ENCODE measurements at places on chromosomes 11 and 22.

- no peak for DNase-seq
Observed at GRCh38 chr11:127862406-127862805, 725.0 kb downstream of the ETS1 start.

DNA sequence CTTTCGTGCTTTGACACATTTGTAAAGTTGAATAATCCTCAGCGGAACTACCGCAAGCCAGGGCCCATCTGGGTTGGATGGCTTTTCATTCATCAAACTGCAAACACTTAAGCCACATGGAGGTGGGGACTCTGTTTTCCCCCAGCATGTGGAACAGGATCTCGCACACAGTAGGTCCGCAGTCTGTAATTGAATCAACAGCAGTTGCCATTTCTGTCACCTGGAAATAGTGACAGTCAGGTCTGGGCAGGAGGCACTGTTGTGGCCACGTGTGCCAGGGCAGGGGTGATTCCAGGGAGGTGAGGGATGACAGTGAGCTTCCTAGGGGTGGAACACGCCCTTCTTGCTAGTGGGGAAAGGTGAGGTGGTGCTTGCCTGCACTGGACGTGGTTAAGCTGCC is 50.7 kb upstream of the ANO1 start:
- DNase-seq = no peak

GRCh38 chr22:27435844-27436576 is 365.5 kb downstream of the MN1 start:
- DNase-seq = no peak

DNA sequence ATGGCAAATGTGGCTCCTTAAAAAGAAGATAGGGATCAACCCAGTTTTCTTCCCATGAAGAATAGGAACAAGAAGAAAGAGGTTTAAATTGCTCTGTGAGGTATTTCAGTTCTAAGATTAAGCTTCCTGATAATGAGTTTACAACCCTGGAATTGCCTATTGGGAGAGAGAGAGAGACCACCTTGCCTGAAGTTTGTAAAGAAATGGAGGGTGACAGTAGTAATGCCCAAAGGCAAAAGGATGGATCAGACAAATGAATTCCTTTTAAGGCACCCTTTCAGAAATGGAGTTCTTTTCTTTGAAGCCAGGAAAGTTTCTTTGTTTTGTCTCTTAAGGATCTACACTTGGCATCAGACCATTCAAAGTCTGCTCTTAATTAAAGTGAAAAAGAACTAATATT is 74.3 kb downstream of the DDIAS start:
- no peak for DNase-seq

DNA sequence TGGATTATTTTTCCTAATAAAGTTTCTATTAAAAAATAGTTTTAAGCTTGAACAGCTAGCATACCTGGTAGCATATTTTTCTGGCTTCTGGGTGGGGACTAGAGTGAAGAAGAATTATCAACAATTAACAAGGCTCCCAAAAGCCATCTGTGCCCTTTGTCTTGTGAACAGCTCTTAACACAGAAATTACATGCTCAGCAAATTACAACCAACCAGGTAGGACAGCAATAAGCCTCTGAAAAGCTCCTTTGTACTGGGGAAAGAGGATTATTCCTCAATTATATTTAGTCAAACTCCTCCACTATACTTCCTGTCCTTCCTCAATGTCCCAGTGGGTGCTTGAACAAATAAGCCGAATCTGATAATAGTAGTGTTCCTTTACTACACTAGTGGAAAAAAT is 162.8 kb downstream of the RAB38 start:
- no peak for DNase-seq

Measured in stimulated activated CD4-positive, alpha-beta T cell treated with anti-CD3 and anti-CD28 coated beads, Interleukin-1b, Interleukin-23, amount 100 ng/mL, for 1 hour (primary cell).